ENCODE measurements at places on chromosomes 5 and 9. TPM values are rescaled to one million over a fixed set of nuclear protein-coding genes. Genes with fewer than 3 reads are reported as not detected.

DNA sequence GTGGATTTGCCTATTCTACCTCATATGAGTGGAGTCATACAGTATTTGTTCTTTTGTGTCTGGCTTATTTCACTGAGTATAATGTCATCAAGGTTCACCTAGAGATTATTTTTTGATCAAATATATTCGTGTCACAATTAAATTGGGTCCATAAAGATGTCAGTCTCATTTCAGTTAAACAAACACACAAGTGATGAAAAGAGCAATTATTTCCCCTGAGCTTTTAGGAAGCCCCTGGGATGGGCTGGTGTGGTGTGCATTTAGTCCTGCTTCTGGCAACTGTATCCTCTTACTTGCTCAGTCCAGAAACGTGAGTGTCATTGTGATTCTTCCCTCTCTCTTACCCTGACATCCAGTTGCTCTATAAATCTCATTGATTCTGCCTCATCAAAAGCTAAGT lies 52.8 kb upstream of the CARTPT start:
- DNase-seq: no peak

DNA sequence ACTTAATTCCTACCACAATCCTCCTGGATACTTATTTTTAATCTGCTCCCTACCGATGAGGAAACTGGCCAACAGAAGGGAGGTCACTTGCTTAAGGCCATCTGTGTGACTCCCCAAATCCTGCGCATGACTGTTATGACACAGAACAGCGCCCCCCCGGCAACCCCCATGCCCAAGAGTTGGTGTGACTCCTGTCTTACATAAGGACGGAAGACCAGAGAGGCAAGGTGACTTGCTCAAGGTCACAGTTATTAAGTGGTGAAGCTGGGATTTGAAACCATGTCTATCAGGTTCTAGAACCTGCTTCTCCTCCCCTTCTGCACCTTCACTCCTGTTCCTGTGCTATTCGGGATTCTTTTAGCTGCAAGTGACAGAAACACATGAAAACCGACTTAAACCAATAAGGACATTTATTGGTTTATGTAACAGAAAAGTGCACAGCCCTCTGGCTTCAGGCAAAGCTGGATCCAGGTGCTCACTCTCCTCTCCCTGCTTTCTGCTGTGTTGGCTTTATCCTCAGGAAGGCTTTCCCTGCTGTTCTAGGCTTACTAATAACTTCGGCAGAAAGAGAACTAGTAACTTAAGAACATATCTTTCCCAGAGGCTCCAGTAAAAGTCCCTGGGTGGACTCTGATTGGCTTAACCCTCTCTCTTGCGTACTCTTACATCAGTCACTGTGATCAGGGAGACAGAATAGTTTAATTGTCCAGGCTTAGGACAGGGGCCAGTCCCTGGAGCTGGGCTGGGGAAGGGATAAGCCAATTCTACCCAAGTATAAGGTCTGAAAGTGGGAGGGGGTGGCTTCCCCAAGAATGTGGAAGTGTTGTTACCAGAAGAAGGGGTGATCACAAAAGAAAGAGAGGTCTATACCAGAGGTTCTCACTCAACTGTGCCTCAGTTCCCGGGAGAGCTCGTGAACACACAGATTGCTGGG lies 43.7 kb downstream of the FGF18 start:
- no peak for DNase-seq

DNA sequence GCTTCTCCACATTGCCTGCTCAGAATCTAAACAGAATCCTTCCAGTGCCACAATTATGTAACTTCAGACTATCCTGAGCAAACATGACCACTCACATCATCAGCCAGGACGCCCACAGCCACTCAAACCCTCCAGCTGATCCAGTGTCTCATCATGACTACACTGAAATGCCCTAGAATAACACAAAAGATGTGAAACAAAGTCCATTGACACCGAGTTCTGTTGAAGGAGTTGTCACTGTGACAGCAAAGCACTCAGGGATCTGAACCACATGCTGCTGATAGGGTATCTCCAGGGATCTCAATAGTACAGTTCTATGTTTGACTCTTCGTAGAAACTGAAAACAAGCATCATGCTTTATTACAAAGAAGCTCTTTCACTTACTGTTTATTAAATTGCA lies 150.2 kb downstream of the GABBR2 start:
- DNase-seq: no peak

GRCh38 chr5:81426359-81427030 lies 32.6 kb upstream of the ACOT12 start:
- DNase-seq: no peak

GRCh38 chr5:148995791-148996190 lies 67.1 kb downstream of the SH3TC2 start:
- DNase-seq: no peak

GRCh38 chr5:81302596-81302995 lies 1.2 kb downstream of the ZCCHC9 start:
- no peak for DNase-seq

- no peak for DNase-seq
These were observed 237.3 kb upstream of the TUT7 start for GRCh38 chr9:86591472-86591871.

GRCh38 chr9:133355881-133356357 lies 368 bp downstream of the SURF1 start:
- no peak for DNase-seq

- DNase-seq: no peak
These were observed 25.6 kb downstream of the STK10 start for GRCh38 chr5:172162323-172162986.

TAS2R1 gene
- total RNA-seq: not detected

CDC20B gene
- not detected for total RNA-seq

UBTD2 gene
- 13.0 TPM for total RNA-seq

EIF4EBP3 gene
- total RNA-seq: 24.5 TPM
